ENCODE measurements at places on chromosomes 5 and 9.

DNA sequence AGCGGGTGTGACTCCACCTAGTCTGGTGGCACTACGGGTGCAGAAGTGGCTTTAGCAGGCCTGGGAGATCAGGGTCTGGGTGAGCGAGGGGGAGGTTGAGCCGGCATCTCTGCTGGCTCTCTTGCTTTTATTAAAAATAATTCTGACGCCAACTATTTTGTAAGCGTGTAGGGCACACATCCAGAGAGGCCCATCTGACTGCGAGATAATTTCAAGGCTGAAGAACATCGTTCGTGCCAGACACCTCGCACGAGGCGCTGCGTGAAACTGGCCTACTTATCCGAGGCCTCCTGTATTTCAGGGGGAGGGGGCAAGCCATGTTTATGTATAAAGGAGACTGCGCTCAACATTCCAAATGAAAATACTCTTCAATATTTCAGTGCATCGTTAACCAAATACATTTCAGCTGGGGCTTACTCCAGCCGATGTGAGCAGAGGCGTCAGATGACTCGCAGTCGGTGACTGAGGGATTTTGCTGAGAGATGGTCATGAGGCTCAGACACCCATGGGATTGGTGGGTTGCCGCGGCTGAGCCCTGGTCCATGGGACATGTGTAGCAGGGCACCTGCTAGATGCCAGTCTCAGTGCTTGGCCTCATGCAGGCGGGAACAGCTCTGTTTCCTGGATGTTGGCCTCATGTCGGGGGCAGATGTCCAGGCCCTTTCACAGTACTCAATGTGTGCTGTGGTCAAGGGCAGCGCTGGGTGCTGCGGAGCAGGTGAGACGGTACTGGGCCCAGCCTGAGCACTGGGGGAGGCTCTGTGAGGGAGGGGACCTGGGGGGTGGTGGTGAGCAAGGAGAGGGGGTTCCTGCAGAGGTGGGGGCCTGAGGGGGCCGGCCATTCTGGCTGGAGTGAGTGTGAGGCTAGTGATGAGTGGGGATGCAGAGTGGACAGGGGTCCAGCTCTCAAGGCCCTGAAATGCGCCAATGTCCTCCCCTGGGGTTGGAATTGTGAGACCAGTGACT, 201.5 kb downstream of the DAB2IP start:
- no peak for DNase-seq

GRCh38 chr5:106648401-106648800, 1022.3 kb downstream of the EFNA5 start:
- no peak for DNase-seq

DNA sequence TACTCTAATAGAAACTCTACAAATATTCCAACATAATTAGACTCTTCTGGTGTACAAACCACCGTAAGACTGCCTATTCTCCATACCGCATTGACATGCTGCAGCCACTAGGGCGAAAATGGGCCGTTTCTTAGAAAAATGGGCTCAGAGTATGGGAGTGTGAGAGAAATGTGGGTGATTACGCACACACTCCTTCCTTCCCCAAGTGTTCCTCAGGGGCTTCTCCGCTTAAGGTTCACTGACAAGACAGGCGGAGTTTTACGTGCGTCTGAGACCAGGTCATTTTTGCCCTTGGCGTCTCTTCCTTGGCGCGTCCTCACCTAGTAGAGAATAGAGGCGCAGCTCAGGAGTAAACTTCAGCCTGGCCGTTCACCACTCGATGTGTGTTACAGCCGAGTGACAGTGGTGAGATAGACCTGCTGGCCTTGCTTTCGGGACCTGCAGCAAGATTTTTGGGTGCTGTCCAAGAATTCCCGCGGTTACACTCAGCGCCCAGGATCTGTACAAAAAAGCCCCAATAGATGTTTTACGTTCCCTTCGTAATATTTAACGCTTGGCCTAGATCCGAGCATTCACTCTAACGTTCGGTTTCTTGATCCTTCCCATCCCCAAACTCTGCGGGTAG, 1.8 kb upstream of the NTRK2 start:
- no peak for DNase-seq

GRCh38 chr5:177578316-177578715, 13.7 kb upstream of the TMED9 start:
- DNase-seq = no peak

DNA sequence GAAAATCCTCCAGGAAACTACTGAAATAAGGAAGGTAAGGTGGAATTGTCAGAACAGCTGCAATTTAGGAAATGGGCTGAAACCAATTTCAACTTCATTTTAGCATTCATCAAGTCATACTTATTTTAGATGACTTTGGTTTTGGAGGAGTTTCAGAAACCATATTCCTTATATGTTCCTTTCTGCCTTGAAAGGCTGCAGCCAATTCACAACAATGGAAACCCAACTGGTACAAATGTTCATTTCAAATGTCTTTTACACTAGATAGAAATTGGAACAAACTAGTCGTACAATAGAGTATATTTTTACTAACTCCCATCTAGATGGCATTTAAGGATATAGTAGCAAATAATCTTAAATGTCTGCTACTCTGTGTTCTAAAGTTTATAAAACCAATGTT, 82.6 kb upstream of the ANKH start:
- no peak for DNase-seq

DNA sequence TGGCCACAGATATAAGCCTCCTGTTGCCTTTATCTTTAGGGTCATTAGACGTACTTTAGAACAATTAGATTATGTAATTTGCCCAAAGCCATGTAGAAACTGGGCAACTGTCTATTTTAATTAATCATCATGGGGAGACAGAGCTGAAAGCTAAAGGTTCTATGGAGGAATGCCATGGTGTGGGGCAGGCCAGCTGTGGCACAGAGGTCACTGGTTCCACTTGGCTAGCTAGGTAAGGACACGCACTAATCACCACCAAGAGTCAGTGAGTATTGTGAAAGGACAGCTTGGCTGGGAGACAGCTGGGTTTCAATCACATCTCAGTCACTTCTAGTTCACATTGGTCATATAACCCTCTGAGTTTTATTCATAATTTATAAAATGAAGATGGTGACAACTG, 81.7 kb downstream of the HMHB1 start:
- no peak for DNase-seq

DNA sequence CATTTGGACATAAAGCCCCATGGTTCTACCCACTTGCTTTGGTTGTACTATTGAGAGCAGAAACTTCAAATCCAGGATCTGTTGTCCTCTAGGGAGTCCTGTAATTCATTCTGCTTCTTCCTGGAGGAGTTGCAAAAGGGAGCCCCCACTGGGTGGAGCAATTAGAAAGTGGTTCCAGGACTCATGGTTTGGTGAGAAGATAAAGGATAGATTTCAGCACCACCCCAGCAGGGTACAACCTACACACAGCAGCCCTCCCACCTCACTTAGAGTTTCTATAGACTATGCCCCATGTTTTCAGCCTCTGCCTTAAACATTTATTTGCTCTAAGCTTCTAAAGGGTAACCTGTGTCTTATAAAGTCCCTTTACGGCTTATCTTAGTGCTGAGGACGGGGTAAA, 112.6 kb upstream of the ARRDC3 start:
- no peak for DNase-seq

- DNase-seq = no peak
Observed at GRCh38 chr5:31944684-31945445, 229.3 kb downstream of the GOLPH3 start.

GRCh38 chr9:20314981-20315380, 307.3 kb downstream of the MLLT3 start:
- DNase-seq = no peak

GRCh38 chr9:97983589-97984187, 547 bp downstream of the ANP32B start:
- DNase-seq = peak; percentile 41

DNA sequence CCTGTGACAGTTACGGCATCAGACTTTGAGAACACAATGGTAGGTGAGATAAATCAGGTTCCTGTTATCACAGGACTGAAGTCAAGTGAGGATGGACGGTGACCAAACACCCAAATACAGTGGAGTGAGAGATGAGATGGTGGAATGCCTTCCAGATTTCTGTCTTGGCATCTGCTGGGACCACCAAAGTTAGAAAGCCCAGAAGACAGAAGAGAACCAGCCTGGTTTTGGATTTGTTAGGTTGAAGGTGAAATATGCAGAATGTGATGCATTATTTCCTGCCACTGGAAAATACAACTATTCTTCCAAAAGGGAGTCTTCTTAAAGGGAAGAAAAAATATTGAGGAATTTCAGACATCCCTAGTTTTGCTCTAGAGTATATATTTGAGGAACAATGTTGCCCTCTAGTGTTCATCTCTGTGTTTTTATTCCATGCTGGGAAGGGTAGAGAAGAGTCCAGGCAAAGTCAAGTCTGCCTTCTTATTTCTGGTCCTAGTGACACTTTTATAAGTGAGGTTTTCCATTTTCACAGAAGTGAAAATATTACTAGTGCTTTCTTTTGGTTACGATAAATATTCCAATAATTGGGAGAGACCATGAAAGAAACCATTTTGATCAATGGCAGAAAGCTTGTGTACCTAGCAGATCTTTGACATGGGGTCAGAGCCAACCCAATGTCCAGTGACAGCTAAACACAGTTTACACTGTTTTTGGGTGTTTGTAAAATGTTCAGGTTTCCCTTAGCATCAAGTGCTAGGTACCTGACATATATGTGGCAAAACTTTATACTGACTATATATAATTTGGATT, 142.3 kb upstream of the ANKH start:
- no peak for DNase-seq

DNA sequence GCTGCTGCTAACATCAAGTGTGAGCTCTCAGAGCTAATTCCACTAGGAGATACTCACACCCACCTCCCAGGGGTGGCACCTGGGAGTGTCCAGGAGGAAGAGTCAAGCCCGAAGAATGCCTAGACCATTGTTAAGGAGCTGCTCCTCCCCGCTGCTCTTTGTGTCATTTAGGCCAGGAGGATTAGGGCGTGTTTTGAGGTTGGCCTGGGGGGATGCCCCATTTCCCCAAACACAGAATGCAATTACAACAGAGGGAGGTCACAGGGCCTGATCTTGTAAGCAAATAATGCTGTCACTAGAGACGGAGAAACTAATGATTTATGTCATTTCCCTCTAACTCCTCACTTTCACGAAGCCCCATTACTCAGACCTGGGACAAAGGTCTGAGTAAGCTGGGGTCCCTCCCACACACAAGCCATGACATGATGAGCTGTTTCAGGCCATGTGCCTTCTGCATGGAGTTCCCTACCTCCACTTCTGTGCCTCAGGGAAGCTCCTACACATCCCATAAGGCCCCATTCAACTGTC, 312.5 kb downstream of the ACTL7B start:
- no peak for DNase-seq

DNA sequence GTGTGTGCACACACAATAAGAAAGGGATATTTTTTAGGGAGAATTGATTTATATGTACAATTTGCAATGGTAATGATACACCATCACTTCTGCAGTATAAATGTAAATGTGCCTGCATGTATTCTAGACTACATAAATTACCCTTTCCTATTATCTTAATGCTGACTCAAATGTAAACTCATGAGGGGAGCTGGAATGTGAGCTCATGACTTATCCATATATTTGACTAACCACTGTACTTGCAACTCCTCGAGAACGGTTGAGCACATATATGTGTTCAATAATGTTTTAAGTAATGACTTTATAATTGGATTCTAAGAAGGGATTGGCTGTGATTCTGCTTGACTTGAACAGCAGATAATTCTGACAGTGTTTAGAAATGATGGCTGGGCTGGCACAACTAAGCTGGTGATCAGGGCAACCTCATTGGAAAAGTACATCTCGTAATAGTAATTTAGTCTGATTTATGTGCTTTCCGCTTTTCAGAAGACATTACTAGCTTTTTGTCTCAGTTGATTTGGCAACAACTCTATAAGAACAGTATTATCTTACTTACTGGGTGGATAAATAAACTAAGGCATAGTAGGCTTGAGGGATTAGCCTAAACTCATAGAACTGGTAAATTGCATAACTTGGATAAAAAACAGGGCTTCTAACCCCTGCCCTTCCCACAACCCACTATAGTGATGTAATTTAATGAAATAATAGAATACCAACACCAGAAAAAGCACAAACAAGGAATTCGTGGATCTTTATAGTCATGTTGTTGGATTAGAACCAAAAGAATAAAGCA, 130.2 kb upstream of the SPEF2 start:
- no peak for DNase-seq

DNA sequence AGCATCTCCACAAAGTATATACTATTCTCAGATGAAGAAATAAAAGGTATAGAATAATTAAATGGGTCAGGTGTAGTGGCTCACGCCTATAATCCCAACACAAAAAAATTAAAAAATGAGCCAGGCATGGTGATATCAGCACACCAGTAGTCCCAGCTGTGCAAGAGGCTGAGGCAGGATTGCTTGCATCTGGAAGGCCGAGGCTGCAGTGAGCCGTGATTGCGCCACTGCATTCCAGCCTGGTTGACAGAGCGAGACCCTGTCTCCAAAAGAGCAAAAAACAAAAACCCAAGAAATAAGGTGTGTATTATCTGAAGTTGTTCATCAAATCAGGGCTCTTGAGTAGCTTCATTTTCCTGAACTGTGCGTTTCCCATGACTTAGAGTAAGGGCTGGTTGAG, 83.2 kb upstream of the MYO10 start:
- no peak for DNase-seq

GRCh38 chr9:121183666-121184423, 17.8 kb downstream of the RAB14 start:
- no peak for DNase-seq

GRCh38 chr5:437281-437771, 5.7 kb upstream of the EXOC3 start:
- no peak for DNase-seq

- no peak for DNase-seq
Observed at GRCh38 chr9:15374310-15374709, 48.4 kb upstream of the SNAPC3 start.

GRCh38 chr5:113132564-113132963, 156.0 kb downstream of the DCP2 start:
- DNase-seq = no peak

- DNase-seq = no peak
Observed at GRCh38 chr5:10338686-10339057, 14.8 kb upstream of the MARCHF6 start.

DNA sequence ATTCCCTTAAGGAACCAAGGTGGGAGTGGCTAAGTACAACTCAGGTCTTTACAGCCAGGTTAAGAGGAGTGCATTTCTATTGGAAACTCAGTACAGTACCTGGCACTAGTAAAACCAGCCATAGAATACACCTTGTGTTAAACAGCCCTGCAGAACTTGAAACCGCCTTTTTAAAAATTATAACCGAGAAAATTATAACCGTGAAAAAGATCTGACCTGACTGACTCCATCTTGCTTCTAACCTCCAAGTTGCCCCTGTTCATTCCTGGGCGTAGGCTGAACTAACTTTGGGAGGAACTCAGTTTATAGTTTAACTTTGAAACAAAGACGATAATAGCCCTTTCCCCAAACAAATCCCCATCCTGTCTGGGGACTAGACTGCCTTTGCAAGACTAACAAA, 132.3 kb downstream of the SUSD1 start:
- DNase-seq = no peak

GRCh38 chr5:14686517-14686916, 22.0 kb downstream of the OTULIN start:
- DNase-seq = no peak
